B cell (primary cell): ENCODE measurements at places on chromosomes 13 and 19.

- DNase-seq: no peak
These were observed 61.1 kb downstream of the SLC15A1 start for GRCh38 chr13:98691360-98691759.

DNA sequence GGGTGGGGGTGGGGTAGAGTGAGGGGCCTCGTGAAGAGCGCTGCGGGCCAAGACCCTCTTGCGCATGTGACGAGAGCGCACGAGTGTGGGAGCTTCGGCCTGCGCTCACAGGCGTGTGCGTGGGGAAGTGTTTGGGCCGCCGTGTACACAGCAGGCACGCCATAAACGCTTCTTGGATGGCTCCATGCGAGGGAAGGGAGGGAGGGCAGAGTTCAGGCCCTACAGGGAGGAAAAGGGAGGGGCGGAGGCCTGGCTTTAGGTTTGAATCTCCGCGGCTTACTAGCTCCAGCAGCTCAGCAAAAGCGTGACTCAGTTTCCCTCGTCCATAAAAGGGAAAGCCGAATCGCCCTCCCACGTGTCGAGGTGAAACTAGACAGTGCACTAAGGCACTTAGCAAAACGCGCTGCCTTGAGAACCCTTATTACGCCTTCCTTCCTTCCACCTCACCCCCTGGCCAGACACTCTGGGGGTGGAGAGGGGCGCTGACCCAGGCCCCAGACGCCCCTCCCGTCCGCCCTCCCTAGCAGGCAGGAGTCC lies 12.5 kb downstream of the GADD45B start:
- no peak for DNase-seq

GRCh38 chr19:39299832-39300231 lies 3.6 kb downstream of the IFNL1 start:
- no peak for DNase-seq

DNA sequence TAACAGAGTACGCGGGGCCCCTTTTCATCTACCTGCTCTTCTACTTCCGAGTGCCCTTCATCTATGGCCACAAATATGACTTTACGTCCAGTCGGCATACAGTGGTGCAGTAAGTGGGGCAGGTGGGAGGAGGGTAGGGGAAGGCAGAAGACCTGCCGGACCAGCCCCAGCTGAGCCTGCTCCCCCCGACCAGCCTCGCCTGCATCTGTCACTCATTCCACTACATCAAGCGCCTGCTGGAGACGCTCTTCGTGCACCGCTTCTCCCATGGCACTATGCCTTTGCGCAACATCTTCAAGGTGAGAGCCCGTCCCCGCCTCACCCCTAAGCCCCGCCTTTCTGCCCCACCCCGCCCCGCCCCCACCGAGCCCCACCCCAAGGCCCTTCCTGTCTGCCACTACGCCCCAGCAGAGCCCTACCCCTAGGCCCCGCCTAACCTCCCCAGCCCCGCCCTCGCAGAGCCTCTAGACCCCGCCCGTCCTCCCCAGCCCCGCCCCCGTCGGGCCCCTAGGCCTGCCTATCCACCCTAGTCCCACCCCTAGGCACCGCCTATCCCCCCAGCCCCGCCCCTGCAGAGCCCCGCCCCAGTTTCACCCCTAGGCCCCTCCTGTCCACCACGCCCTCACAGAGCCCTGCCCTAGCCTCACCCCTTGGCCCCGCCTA lies 7.7 kb downstream of the NDUFB7 start:
- no peak for DNase-seq

DNA sequence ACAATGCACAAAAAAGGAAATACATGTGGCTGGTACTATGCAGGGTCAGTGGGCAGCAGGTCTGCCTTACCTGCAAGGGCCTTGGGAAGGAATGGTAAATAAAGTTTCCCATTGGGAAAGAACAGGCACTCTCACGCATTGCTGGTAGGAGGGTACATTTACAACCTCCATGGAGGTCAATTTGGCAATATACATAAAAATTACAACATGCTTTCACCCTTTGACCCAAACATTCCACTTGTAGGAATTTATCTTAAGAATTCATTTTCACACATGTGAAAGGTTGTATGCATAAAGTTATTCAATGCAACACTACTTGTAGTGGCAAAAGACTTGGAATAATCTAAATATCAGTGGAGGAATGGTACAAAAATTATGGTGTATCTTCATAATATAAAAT lies 216.4 kb downstream of the DLEU7 start:
- DNase-seq: no peak

- DNase-seq: no peak
These were observed 394.3 kb upstream of the HTR2A start for GRCh38 chr13:47291107-47291656.

DNA sequence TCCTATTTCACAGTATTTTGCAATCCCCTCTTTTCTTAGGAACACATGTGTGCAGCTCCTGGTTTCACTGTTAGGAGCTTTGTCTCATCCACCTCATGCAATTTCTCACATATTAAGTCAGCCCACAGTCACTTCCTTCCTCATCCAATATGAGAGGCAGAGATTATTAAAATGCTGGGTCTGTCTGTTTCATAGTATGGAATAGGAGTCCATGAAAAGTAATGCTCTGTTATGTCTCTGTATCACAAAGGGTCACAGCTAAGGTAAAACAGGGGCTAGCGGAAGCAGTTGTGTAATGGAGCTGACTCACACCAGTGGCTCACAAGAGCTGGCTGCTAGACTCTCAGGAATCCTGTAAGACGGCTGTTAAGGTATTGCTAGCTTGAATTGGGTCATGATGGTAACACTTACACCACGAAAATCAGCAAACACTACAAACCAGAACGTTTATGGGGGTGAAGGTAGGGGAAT lies 216.5 kb downstream of the EFNB2 start:
- DNase-seq: no peak

DNA sequence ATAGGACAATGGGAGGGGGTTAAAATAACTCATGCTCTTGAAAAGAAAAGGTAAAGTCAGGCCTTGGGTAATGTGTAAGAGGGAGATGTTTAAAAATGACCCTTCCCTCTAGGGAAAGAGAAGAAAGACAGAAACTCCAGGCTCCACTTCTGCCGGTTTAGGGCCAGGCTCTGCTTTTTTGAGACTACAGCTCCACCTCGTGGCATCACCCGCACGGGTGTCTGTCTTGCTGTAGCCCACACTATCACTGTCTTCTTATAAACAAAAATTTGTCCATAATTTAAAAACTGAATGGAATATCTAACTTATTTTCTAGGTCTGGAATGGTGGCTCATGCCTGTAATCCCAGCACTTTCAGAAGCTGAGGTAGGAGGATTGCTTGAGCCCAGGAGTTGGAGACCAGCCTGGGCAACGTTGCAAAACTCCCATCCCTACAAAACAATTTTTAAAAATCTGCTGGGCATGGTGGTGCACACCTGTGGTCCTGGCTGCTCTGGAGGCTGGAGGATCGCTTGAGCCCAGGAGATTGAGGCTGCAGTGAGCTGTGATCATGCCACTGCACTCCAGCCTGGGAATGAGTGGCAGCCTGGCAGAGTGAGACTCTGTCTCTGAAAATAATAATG lies 65.1 kb upstream of the GTF3A start:
- DNase-seq: peak; percentile 75

GRCh38 chr19:46147166-46147740 lies 785 bp upstream of the IGFL2 start:
- DNase-seq: no peak

DNA sequence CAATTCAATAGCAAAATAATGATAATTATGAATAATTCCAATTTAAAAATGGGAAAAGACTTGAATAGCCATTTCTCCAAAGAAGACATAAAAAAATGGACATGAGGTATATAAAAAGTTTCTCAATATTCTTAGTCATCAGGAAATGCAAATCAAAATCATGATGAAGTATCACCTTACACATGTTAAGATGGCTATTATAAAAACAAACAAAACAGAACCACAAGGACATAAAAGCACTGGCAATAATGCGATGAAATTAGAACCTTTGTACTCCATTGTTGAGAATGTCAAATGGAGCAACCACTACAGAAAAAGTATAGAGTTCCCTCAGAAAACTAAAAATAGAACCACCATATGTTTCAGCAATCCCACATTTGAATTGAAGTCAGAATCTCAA lies 1186.1 kb downstream of the SLITRK5 start:
- DNase-seq: no peak

DNA sequence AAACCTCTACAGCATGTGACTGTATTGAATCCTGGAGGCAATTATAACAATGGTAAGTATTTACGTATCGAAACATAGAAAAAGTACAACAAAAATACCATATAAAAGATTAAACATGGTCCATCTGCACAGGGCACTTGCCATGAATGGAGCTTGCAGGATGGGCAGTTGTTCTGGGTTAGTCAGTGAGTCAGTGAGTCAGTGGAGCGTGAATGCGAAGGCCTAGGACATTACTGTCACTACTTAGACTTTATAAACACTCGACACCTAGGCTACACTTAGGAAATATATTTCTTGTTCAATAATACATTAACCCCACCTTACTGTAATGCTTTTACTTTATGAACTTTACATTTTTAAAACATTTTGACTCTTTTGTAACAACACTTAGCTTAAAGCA lies 35.6 kb upstream of the TMTC4 start:
- no peak for DNase-seq

GRCh38 chr19:1923319-1923718 lies 17.7 kb upstream of the CSNK1G2 start:
- DNase-seq: peak; percentile 66

DNA sequence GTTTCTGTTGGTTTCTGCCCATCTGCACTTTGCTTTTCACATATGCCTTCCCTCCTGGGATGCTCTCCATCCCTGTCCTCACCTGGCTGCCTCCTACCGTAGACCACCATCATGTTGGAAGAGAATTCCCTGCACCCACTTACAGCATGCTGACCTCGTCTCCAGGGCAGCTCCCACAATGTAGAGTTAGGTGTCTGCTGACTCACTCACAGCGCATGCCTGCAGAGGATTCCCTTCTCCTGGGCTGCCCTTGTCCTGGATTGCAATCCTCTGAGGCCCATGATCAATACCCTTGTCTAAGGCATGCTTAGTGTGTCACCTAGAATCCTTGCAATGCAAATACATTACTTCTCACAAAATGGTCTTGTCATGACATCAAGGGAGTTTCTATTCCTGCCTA lies 43.6 kb downstream of the STOML3 start:
- DNase-seq: no peak

- peak; percentile 75 for DNase-seq
These were observed at the start of gene ANKLE1 for GRCh38 chr19:17281391-17282304. Gene ANKLE1, plus strand, starts transcription at chr19:17281901. Its CDS starts 20 bp downstream, at chr19:17281921.
